Stimulated activated CD8-positive, alpha-beta memory T cell treated with anti-CD3 and anti-CD28 coated beads, Interleukin-7, amount 100 ng/mL, for 1 hour (primary cell): ENCODE measurements at places on chromosomes 12 and 14.

- DNase-seq: no peak
Measured at GRCh38 chr12:68673788-68674187, 13.0 kb upstream of the NUP107 start.

- DNase-seq: no peak
Measured at GRCh38 chr14:58977366-58977765, 211.1 kb upstream of the DAAM1 start.

- no peak for DNase-seq
Measured at GRCh38 chr12:91140026-91140931, 29.0 kb upstream of the LUM start.

DNA sequence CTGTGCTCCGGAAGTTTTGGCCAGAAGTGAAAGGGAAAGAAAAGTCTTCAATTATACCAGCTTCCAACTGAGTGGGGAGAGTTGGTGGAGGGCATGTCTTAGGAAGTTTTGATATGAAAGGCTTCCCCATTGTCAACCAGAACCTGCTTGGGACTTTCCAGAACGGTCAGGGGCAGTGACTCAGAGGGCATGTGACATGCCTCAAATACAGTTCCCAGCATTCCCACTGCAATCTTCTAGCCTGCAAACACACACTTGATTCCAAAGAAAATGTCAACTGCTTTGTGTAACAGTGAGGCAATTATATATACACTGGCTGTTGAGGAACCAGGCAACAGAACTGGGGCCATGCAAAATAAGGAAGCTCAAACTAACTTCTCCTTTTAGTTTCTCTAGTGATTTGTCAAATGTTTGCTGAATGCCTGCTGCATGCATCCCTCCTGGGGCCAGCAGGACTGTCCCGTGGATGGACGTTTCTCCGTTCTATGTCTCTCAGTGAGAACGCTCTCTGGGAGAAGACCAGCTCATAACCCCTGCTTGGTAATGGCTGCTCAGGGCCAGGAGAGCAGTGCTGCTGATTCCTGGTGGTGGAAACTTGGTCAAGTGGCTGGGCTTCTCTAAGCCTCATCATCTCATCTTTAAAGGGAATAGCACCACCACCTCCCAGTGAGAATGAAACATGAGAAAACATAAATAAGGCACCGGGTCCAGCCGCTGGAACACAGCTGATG is 18.3 kb downstream of the SLC25A47 start:
- no peak for DNase-seq

DNA sequence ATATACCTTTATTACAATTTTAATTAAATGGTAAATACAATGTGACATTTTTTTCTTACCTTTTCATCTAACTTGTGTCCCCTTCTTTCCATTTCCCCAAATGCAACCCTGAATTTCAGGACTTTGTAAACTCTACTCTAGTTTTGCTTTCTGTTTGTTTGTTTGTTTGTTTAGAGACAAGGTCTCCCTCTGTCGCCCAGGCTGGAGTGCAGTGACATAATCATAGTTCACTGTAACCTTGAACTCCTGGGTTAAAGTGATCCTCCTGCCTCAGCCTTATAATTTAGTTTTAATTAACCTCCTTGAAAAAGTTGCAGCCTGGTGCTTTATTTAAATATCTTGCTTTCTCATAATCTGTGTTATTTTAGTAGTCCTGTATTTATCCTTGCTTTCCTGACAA is 59.0 kb upstream of the MON2 start:
- DNase-seq: no peak

GRCh38 chr12:50065726-50066310 is 8.4 kb downstream of the ASIC1 start:
- no peak for DNase-seq

GRCh38 chr14:101961011-101961721 is 3.2 kb upstream of the DYNC1H1 start:
- peak; percentile 54 for DNase-seq

DNA sequence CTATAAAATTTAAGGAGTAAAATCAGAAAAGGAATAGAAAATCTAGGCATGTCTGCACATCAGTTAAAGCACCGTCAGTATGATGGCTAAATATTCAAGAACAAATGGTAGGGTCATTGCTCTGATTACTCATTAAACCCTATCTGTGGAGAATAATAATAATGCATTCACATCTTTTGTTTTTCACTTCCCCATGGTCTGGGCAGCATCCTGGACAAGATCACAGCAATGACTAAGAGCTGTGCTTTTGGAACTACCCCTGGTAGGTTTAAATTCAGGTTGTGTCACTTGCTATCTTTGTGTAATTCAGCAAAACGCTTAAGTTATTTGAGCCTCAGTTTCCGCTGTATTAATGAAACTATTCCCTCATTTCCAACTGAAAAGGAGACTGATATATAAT is 33.1 kb downstream of the C12orf42 start:
- DNase-seq: no peak

DNA sequence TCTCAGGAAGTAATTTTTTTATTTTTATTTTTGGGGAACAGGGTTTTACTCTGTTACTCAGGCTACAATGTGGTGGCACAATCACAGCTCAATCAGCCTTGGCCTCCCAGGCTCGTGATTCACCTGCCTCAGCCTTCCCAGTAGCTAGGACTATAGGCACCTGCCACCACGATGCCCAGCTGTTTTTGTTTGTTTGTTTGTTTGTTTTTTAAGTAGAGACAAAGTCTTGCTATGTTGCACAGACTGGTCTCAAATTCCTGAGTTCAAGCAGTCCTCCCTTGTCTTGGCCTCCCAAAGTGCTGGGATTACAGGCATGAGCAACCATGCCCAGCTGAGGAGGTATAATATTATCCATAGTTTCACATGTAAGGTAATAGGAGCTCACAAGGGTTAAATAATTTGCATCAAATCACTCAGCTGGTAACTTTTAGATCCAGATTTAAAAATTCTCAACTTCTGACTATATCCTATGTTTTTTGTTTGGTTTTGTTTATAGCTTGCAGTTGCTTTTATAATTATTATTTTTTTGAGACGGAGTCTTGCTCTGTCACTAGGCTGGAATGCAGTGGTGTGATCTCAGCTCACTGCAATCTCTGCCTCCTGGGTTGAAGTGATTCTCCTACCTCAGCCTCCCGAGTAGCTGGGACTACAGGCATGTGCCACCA is 629.3 kb downstream of the DIO2 start:
- no peak for DNase-seq

DNA sequence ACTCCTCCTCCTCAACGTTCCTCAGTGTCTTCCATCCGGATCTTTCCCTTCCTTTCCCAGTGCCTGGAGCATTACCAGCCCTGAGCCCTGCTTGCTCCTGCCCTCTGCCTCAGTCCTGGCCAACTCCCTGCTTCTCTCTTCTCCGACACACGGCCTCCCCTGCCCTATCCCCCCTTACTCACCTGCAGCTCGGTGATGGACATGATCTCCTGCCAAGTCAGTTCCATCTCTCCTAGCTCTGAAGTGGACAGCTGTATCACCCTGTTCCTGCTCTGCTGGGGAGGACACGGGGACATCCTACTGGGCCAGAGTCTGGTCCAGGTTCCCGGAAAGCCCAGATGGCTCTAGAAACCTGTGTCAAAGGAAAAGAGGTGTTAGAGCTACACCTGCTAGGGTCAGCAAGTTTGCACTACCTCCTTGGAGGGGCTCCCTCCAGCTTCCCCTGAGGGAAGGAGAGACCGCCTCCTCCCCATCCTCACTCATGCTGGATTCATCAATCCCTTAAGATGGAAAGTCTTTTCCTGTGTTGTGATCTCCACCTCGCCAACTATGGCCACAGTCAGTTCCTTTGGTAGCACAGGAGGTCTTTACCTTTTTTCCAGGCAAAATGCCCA is 5.8 kb downstream of the NFE2 start:
- DNase-seq: no peak
